Liver (tissue), 10 donors: ENCODE measurements at places on chromosomes 7 and 10. TPM values are rescaled to one million over a fixed set of nuclear protein-coding genes. Genes with fewer than 3 reads are reported as not detected.

GRCh38 chr10:74683067-74683466 lies 143.3 kb upstream of the KAT6B start:
- H3K4me1 ChIP-seq, result peaks cover 10% of the 10 kb centered on the region
- no peak overlapping the region for H3K27ac ChIP-seq
- DNase-seq, result no peak
- H3K36me3 ChIP-seq, result no peaks in the 10 kb centered on the region
- H3K4me3 ChIP-seq, result no peak overlapping the region

GRCh38 chr7:45162311-45162845 lies 4.8 kb downstream of the RAMP3 start:
- no peak overlapping the region for H3K4me3 ChIP-seq
- H3K27ac ChIP-seq, result no peak overlapping the region
- no peaks in the 10 kb centered on the region for H3K4me1 ChIP-seq
- DNase-seq, result no peak
- no peaks in the 10 kb centered on the region for H3K36me3 ChIP-seq

TMEM130 gene
- polyA plus RNA-seq, result not detected

MARVELD1 gene
- 0.72 TPM for polyA plus RNA-seq

MRLN gene
- polyA plus RNA-seq, result not detected
